ENCODE measurements at places on chromosomes 16 and 17. TPM values are rescaled to one million over a fixed set of nuclear protein-coding genes. Genes with fewer than 3 reads are reported as not detected.
A peak's percentile ranks its signal among the peaks of the same experiment; 100 is the strongest.

DNA sequence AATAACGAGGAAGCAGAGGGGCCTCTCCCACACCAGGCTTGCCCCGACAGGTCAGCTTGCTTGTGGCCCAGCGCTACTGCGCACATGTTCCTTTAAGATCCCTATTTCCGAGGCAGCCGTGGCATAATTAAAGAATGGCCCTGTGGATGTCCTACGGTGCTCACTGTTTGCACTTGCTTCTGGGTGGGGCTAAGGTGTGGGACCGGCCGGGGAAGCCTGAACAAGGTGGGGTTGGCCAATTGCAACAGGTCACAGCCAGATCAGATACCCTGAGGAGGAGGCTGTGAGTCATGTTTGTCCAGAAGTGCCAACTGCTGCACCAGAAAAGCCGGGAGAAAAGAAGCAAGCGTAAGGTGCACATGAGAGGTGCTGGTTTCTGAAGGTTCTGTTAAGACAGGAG lies 158.5 kb upstream of the CACNG5 start:
- no peak for DNase-seq

DNA sequence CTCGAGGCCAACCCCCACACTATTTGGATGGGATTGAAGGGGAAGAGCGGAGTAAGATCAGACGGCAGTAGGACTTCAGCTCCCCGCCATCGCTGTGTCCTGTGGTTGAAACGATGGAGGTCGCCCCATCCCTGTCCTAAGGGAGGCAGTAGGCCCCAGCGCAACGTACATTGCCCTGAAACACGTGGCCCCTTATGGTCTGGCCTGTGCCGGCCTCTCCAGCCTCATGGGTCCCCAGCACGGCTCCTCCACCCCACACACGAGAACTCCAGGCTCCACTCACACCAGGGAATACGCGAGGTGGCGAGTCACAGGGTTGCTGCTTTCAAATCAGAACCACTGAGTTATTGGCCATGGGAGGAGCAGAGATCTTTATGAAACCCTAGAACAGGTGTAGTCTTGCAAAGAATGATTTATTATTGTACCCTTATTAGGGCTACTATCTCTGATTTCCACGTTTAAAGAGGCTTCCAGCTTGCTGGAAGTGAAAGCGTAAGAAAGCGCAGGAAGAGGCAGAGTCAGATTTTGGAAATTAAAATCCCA lies 669 bp upstream of the DCTPP1 start:
- peak; percentile 35 for DNase-seq

DNA sequence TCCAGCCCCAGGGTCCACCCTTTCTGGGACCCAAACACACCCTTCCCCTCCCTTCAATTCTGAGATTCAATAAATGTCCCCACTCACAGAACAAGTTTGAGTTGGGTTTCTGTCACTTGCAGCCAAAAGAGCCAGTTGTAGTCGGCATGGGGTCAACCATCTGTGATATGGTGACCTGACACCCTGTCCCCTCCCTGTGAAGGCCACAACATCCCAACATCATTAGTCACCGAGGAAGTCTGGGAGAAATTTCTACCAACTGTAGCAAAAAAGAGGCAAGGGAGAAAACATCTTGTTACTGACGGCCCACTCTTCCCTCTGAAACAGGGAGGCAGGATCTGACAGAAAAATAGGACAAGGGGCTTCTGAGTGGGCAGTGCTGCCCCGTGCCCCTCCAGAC lies 638 bp upstream of the LYZL6 start:
- DNase-seq, result no peak

DNA sequence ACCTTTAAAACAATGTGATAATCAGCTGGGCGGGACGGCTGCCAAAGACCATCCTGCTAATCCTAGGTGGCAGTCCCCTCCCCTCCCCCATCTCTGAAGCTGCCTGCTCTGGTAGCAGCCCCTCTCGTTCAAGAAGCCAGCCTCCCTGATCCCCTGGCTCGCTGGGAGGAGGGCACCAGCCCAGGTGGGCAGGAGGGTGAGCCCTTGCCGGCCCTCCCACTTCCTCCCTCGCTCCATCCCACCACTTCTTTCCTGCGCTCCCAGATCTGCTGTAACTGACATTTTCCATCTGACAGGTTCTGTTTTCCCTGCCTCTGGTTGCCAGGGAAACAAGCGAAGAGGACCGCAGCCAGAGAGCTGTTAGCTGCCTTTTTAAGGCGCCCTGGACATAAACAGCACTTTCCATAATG lies 155.7 kb upstream of the TNRC6C start:
- DNase-seq, result no peak

GRCh38 chr17:80468781-80469493 lies 7.5 kb downstream of the NPTX1 start:
- no peak for DNase-seq

DNA sequence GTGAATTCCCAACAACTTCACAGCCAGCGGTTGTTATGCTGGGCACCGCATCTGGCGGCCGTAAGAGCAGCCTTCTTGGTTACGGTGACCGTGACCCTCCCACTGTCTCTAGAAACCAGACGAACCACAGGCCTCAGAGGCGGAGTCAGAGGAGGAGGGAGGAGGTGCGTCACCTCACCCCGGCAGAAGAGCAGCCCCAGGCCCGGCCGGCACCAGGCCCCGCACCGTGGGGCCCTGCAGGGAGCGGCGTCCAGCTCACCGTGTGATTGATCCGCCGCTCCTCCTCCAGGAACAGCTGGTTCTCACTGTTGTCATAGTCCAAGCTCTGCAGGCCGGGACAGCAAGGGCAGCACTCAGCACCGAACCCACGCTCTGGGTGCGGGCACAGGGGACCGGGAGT lies 13.7 kb downstream of the CLCN7 start:
- no peak for DNase-seq

Gene CEMP1
- not detected for total RNA-seq

DNA sequence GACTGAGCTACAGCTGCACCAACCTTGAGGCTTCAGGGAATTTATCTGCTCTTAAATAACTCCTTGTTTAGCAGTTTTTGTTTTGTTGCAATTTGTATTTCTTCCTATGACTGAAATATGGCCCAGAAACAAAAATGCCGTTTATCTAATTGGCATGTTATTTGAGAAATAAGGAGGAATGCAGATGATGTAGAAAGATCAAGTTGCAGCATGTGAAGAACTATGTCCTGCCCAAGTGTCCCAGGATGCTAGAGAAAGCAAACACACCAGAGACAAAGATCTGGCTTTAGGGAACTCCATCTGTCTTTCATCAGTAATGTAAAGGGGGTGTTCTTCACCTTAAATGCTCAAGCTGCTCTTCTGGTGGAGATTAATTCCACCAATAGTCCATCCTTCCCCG lies 29.7 kb downstream of the USP31 start:
- DNase-seq, result no peak

GRCh38 chr16:68481636-68482035 lies 33.3 kb upstream of the SMPD3 start:
- no peak for DNase-seq

Gene BANP
- total RNA-seq, result 15.5 TPM

Gene PDE6G
- not detected for total RNA-seq

Gene DHRS7C
- total RNA-seq, result 166 TPM

DNA sequence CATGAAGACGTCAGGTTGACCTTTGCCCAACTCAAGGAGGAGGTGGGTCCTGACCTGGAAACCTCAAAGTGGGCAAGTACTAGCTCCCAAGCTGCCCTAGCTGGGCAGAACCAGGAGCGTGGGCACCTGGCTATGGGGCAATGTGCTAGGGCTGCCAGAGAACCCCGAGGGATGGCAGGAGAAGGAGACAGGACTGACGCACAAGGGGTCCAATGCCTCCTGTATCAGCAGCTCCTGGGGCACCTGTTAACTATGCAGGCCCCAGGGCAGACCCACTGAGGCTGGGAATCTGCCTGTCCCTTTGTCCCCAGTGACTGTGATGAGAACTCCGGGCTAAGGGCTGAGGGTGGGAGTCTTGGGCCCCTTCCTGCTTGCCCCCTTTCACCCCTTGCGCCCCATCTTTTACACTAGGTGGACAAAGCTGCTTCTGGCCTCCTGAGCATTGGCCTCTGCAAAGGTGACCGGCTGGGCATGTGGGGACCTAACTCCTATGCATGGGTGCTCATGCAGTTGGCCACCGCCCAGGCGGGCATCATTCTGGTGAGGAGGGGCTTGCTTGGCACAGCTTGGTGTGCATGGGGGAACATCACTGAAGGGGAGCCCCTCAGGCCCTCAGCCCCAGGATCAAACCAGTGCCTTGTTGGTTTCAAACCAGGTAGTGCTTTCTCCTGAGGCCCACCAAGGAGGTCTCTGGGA lies 7.7 kb downstream of the CHAD start:
- no peak for DNase-seq

DNA sequence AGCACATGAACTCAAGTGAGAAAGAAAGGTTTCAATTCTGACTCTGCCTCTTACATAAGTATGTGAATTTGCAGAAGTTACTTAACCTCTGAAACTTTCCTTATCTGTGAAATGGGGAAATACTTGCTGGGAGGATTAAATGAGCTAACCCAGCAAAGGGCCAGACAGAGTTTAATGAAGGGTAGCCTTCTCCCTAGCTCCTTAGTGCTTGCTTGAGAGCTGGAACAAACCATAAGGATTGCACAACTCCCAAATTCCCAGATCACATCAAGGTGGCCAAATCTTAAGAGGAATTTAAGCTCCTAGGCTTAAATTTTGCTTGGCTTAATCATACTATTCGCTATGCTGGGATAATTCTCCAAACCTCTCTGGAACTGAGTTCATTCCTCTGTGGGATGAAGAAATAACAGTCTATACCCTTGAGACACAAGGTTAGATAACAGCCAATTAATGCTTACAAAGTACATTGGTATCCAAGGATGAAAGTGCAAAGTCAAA lies 11.8 kb upstream of the WSB1 start:
- no peak for DNase-seq

GRCh38 chr16:3819746-3820724 lies 60.5 kb downstream of the CREBBP start:
- no peak for DNase-seq

- no peak for DNase-seq
Observed at GRCh38 chr17:19570544-19571062, 36.9 kb downstream of the SLC47A1 start.

DNA sequence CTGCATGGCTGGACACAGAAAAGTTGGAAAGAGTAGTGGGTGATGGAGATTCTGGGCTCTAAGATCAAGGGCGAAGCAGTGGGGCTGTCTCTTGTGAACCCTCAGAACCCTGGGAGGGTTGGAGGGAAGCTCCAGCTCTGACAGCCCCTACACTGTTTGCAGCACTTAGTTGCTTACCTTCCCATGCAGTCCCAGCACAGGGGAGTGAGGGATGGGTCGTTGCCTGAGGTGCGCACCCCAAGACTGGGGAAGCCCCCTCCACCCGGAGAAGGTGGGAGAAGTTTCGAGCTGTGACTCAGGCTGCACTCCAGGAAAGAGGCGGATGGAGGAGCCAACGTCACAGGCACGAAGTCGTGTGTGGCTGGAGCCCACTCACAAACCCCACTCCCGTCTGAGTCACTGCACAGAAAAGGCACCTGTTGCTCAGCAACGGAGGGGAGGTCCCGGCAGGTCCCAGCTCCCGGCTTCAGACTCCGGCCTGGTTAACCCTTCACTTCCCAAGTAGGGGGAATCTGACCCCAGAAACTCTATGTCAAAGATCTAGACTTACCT lies 60.1 kb downstream of the AIPL1 start:
- DNase-seq, result no peak

Gene LRRC37A
- 1.5 TPM for total RNA-seq

DNA sequence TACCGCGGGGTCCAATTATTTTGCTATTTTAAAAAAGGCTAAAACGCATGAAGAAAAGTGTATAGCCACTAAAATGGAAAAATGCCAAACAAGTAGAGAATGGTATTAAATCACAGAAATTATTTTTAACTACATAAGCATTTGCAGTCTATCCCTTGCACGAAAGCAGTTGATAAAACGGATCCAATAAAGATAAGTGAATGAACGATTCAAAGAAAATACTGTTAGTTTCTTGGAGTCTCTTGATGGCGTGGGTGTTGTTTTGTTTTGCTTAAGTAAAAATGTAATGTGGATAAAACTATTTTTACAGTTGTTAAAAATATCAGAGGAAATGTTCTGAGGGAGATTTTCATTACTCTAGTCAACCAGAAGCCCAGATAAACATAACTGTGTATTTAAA lies 9.3 kb downstream of the HS3ST3A1 start:
- no peak for DNase-seq

DNA sequence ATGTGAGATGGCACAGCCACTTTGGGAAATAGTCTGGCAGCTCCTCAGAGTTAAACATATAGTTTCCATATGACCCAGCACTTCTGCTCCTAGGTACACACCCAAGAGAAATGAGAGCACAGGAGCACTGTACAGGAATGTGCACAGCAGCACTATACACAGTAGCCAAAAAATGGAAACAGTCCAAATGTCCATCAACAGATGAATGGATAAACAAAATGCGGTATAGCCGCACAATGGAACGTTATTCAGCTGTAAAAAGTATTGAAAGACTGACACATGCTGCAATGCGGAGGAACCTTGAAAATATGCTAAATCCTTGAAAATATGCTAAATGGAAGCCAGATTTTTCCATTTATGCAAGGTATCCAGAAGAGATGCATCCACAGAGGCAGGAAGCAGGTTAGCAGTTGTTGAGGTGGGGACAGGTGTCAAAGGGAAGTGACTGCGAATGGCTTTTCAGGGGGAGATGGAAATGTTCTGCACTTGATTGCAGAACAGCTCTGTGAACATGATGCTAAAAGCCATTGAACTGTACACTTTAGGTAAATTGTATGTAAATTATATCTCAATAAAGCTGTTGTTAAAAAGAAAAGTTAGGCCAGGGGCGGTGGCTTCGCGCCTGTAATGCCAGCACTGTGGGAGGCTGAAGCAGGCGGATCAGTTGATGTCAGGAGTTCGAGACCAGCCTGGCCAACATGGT lies 80.7 kb downstream of the MPRIP start:
- no peak for DNase-seq
